ENCODE measurements at places on chromosomes 16 and 17.

DNA sequence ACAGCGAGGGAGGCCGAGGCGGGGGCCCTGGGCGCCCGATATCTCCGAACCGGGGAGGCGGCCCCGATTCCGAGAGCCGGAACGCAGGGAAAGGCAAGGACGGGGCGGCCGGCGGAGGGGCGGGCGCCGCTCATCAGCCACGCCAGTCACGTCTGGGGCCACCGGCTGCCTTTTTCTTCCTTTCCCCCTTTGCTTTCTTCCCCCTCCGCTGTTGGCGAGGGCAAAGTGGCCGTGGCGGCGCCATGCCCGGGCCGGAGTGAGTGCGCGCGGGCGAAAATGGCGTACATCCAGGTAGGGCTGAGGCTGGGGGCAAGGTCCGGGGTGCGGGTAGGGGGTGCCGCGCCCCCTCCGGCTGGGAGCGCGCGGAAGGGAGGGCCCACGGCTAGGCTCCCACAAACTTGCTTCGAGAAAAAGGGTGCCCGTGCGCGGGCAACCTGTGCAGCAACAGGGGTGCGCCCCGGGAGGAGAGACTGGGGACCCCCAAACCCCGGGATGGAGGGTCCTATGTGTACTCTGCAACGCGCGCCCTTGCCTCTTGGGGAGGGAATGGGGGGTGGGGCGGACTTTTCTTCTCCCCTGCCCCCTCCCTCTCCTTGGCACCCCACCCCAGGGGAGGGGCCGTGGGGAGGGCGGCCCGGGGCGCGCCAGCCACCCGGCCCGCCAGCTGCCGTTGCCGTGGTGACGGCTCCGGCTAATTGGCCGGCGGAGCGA lies 486 bp downstream of the SYT17 start:
- DNase-seq = no peak

DNA sequence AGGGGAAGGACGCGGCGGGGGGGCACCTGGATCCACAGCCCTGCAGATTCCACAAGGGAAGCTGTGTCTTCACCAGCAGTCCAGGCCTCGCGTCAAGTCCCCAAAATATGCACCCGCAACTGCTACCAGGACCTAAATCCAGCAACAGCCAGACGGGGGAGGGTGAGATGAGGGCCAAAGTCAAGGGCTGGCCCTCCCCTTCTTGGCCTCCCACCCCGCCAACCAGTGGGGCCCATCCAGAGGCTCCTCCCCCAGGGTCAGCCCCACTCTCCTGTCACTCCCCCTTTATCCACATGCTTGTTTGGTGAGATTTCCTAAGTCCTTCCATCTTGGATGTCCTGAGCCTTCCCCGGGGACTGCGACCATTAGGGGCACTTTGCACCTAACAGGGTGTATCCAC lies 138.7 kb downstream of the ENGASE start:
- DNase-seq = no peak

- no peak for DNase-seq
These were observed 12.5 kb downstream of the CEP295NL start for GRCh38 chr17:78890498-78890897.

DNA sequence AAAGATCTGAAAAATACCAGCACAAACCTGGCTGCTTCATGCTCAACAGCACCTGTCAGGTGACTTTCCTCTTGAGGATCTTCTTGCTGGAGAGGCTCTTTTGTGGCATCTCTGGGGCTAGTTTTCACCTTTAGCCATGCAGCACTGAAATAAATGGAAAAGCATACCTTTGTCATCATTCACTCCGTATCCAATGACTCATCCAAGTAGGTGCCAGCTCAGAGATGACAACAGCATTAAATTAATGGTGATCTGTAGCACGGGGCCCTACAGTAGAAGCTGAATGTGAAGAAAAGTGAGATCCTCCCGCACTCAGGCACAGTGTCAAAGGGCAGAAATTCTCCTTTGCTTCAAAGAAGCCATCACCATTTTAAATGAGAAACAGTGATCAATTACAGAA lies 32.2 kb downstream of the KIAA0753 start:
- no peak for DNase-seq
